Activated CD4-positive, CD25-positive, alpha-beta regulatory T cell treated with anti-CD3 and anti-CD28 coated beads, Interleukin-2, amount 50 U/mL, for 16 hours (primary cell): ENCODE measurements at places on chromosomes 1 and 21.

DNA sequence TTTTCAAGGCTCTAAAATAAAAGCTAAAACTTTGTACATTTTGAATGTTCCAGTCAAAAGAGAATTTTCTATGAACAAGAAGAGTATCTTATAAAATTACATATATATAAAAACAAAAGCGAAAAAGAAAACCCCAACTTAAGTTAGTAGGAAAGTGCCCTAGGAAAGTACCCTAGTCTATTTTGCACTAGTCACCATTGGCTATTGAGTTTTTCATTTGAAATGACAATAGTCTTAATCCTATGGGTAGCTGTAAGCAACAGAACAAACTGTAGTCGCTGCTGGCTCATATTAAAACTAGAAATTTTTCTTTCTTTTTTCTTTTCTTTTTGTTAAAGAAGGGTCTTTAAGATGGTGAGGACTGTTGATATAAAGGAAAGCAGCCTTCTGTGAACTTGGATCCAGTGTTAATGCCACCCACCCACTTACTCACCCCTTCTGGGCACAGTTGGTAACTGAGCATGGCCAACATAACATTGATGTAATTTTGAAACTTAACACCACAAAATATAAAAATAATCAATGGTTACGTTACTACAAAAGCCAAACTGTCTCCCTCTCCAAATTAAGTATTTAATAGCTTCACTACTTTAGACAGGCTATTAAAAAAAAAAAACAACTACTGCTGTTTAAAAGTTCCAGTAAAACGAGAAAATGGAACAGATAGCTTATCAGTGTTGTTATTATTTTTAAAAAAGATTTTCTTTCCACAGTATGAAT is 177.0 kb downstream of the EIF4G3 start:
- DNase-seq = no peak

GRCh38 chr1:74197255-74197654 is 721 bp downstream of the LRRIQ3 start:
- no peak for DNase-seq

DNA sequence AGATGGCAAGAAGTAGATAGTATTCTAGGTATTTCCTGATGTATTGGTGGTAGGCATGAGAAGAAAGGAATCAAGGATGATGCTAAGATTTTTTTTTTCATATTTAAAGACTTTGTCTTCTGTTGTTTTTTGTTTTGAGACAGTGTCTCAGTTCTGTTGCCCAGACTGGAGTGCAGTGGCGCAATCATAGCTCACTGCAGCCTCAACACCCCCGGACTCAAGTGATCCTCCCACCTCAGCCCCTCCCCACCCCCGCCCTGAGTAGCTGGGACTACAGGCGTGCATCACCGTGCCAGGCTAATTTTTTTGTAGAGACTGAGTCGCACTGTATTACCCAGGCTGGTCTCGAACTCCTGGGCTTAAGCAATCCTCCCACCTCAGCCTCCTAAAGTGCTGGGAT is 2.8 kb upstream of the CAPZB start:
- DNase-seq = no peak

DNA sequence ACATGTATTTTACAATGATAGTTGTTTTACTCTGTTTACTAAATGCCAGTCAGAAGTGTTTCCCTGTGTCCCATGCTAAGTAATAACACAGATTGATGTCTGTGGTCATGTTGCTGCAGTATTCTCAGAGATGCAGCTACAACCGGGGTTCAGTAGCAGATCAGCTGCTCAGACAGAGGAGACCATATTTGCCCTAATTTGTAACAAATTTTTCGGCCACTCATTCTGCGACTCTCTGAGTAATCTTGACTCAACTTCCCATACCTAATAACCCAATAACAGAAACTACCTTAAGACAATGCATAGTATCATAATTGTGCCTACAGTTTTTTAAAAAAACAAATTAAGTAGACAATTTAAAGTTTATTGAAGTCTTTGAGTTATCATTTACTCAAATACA is 32.6 kb downstream of the NIBAN1 start:
- no peak for DNase-seq

DNA sequence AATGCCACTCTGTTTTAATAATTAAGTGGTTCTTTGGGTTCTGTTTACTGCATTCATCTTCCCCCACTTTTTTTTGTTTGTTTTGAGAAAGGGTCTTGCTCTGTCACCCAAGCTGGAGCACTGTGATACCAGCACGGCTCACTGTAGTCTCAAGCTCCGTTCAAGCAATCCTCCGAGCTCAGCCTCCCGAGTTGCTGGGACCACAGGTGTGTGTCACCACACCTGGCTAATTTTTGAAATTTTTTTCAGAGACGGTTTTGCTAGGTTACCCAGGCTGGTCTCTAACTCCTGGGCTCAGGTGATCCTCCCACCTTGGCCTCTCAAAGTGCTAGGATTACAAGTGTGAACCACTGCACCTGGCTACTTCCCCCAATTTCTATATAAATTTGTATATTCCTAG is 29.3 kb downstream of the KPNA6 start:
- no peak for DNase-seq

GRCh38 chr1:38052750-38053415 is 6.3 kb upstream of the POU3F1 start:
- no peak for DNase-seq

- DNase-seq = no peak
These were observed 4.9 kb upstream of the ABCA4 start for GRCh38 chr1:94125551-94126514.

DNA sequence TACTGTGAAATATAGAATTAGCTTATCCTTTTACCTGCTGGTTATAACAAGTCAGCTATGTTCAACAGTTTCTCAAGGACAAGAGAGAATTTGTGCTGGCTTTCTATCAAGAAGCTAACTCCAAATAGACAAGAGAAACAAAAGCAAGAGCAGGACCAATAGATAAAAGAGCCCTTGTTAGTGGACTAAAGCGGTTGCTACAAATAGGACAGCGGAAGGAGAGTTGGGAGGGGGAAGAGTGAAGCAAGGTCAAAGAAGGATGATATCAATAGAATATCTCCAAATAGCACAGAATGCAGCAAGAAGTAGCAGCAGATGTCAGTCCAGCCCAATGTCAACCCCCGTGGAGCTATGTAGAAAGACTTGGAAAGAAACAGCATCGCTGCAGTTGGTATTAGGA is 53.0 kb upstream of the AKT3 start:
- DNase-seq = no peak

- no peak for DNase-seq
These were observed 3.7 kb upstream of the SLC2A5 start for GRCh38 chr1:9073143-9073542.

DNA sequence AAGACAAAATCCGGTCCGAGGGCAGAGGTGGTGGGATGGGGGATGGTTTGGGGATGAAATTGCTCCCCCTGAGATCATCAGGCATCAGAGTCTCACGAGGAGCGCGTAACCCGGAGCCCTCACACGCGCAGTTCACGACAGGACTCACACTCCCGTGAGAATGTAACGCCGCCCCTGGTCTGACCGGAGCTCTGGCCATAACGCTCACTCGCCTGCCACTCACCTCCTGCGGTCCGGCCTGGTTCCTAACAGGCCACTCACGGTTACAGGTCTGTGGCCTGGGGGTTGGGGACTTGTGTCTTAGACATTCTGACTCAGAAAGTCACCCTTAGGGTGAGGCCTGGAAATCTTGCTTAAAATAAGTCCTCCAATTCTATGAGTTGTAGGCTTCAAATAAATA is 19.8 kb downstream of the MAP1LC3C start:
- DNase-seq = no peak

DNA sequence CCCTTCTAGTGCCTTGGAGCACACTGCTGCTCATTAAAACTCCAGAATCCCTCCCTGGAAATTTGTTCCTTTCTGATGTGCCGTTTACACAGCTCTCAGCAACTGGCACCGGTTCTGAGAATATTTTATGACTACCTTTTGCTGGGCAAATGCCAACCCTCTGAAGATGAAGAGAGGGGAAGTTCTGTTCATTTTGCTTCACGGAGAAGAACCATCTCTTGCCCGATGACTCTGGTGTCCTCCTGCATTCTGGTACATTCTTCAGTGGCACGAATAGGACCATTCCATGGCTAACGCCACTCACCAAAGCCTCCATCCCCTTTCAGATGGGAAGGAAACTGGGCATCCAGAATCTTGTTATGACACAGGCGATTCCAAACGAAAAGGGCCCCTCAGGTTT is 96.2 kb upstream of the SIM2 start:
- DNase-seq = no peak

DNA sequence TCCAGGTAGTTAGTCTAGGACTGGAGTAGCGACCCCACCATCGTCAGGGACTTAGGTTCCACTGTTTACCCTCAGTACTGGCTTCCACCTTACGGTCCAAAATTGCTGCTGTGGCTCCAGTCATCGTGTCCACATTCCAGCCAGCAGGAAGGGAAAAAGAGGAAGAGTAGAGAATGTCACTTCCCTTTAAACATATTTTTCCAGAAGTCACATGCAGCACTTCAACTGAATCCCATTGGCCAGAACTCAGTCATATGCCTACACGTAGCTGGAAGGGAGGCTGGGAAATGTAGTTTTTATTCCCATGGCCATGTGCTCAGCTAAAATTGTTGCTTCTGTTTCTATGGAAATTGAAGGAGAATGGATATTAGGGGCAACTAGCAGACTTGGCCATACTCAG is 84.1 kb upstream of the SELENON start:
- DNase-seq = no peak

- no peak for DNase-seq
These were observed 43.4 kb downstream of the PRDM15 start for GRCh38 chr21:41835711-41836154.

DNA sequence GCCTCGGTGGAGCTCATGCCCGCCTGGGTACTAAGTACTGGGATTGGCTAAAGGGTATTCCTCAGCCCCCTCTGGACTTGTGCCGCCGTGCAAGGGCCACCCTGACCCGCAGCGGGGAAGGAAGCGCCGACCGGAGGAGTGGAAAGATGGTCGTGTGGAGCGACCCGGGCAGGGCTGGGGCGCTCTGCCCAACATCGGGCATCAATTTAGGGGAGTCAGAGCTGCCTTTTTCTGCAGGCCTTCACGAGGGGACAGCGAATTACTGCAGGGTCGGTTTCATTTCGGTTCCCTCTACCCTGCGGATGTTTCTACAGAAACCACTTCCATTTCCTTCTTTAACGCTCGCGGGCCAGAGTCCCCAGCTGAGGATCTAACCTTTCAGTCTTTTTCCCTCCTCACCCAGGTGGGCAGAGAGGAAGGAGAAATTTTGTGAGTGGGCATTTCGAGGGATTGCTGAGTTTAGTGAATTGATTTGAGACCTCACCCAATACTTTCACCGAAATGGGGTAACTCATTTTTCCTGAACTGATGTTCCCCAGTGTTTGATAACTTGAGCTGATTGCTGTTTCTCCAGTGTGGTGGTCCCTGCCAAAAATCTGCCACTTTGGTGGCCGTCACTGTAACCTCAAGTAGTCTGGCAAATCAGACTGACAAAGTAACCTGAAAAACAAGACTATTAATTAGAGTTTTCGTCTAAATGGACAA is 1.1 kb downstream of the TOR1AIP1 start:
- DNase-seq = no peak

GRCh38 chr1:110008971-110009565 is 24.5 kb downstream of the AHCYL1 start:
- no peak for DNase-seq

DNA sequence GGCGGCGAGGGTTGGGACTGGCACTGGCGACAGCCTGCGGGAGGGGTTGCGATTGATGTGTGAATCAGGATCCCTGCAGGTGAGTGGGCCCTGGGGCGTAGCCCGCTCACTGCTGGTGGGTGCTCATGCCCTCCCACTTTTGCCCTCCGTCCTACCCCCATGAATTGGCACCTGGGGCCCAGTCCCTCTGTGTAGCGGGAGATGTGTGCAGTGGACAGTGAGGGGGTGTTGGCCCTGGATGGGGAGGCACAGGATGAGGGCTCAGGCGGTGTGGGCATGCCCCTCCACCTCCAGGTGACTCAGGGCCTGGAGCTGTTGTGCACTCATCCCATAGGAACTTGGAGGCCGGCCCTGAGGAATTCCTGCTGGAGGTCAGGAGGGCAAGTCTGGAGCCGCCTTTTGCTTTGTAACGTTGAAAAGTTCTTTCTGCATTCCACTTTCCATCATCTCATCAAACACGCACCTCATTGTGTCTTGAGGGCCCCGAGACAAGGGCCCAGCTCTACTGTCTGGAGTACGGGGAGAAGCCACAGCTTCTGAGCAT is 3.0 kb downstream of the PEAR1 start:
- no peak for DNase-seq

DNA sequence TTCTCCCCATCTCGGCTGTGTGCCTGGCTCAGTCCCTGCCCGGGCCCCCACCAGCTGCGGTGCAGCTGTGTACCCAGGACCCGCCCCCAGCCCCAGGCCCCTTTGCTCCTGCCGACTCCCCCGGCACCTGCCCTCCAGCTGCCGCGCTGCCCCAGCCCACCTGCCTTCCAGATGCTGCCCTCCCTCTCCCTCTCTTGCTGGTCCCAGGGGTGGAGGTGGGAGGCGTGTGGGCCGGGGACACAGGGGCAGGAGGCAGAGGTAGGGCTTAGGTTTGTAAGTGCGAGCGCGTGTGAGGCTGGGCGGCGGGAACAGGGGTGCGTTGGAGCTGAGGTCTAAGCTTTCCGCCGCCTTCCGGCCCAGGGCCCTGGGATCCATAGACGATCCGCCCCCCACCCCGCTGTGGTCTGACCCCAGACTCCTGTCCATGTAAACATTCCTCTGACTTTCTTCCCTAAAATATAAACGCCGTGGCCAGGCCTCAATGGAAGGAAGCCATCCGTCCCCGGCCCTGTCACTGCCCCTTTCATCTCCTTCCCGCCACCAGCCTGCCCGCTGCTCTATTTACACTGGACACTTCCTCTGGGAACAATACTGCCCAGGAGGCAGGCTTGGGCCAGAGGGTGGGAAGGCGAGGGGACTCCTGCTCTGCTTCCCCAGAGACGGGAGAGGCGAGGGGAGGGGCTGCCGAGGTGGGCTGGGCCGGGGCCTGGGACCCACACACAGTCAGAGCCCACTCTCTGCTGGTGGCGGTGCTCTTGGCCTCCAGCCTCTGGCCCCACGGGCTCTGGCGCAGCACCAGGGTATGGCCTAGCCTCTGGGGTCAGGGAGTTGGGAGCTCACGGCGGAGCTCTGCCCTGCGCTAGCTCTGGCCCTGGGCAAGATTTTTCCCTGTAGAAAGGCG is 128.3 kb downstream of the CASZ1 start:
- no peak for DNase-seq

DNA sequence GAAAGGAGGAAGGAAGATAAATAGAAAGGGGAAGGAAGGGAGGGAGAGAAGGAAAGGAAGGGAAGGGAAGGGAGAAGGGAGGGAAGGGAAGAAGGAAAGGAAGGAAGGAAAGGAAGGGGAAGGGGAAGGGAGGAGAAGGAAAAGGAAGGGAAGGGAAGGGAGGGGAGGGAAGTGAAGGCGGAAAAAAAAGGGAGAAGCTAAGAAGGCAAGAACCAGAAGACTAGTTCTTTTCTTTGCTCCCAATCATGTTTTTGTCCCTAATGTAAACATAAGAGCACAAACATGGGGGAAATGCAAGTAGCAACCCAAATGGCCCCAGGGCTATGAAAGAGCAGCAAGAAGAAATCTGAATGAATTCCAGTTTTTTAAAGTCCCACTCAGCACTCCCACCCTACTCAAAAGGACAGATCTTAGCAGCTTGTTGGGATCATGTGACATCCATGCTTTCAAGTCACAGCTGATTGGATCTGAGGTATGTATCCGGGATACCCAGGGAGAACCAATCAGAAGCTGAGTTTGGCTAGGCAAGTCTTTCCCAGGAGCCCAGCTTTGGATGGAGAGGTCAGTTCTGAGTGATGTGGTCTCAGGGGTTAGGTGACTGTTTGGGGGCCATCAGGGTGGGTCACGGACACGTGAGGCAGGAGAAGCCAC is 24.2 kb upstream of the FHAD1 start:
- DNase-seq = no peak

- DNase-seq = no peak
These were observed 2.5 kb downstream of the PRKCZ start for GRCh38 chr1:2052756-2053155.
